Fibroblast of skin of right biceps (primary cell): ENCODE measurements at places on chromosomes 4 and X.

GRCh38 chr4:176475067-176475466, 155.3 kb downstream of the SPCS3 start:
- DNase-seq, result no peak

- DNase-seq, result no peak
Measured at GRCh38 chr4:84583876-84584380, 1.0 kb downstream of the CDS1 start.

DNA sequence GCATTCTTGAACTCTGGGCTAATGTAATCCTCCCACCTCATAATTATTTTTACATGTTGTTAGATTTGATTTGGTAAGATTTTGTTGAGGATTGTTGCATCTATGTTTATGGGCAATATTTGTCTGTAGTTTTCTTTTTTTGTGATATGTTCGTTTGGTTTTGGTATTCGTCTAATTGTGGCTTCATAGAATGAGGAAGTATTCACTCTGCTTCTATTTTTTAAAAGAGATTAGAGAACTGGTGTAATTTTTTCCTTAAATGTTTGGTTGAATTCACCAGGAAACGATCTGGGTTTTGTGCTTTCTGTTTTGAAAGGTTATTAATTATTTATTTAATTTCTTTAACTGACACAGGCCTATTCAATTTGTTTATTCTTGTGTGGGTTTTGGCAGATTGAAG, 161.2 kb upstream of the NUDT6 start:
- no peak for DNase-seq

GRCh38 chrX:7115557-7115956, 32.0 kb upstream of the STS start:
- DNase-seq, result no peak

- DNase-seq, result no peak
Measured at GRCh38 chrX:106468433-106468832, 143.3 kb upstream of the RADX start.

- peak; percentile 59 for DNase-seq
Measured at GRCh38 chr4:7101692-7102515, 34.0 kb upstream of the GRPEL1 start.

GRCh38 chr4:54586320-54586955, 71.3 kb upstream of the KIT start:
- peak; percentile 63 for DNase-seq

DNA sequence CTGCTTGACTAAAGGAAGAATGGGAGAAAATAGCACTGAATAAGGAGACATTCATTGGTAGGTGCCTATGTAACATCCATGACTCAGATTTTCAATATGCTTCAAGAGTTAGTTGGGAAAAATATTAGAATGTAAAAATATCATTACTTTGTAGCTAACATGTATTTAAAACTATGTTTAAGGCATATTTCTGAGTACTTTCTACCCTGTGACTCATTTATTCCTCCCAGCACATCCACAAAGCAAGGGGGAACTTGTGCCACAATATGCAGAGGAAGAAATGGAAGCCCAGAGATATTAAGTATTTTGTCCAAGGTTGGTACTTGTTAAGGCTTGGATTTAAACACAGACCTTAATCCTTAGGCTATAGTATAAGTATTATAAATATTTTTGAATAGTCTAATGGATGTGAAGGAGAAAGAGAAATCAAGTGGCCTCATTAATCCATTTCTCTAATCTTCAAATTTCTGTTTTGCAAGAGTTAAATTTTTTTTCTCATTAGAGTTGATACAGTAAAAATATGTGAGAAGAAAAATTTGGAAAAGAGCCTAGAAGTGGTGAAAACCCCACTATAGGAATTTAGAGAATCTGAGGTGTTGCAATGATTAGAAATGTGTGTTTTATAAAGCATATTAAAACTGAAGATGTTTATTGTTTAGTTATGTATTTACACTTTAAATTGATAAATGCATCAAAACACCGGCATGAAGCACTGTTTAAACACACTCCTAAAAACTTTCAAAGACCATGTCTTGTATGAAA, 149.3 kb upstream of the GYPA start:
- peak; percentile 63 for DNase-seq

GRCh38 chr4:2413821-2414610, 4.4 kb downstream of the ZFYVE28 start:
- DNase-seq, result peak; percentile 29

GRCh38 chrX:135591871-135592270, 71.4 kb downstream of the INTS6L start:
- DNase-seq, result no peak

DNA sequence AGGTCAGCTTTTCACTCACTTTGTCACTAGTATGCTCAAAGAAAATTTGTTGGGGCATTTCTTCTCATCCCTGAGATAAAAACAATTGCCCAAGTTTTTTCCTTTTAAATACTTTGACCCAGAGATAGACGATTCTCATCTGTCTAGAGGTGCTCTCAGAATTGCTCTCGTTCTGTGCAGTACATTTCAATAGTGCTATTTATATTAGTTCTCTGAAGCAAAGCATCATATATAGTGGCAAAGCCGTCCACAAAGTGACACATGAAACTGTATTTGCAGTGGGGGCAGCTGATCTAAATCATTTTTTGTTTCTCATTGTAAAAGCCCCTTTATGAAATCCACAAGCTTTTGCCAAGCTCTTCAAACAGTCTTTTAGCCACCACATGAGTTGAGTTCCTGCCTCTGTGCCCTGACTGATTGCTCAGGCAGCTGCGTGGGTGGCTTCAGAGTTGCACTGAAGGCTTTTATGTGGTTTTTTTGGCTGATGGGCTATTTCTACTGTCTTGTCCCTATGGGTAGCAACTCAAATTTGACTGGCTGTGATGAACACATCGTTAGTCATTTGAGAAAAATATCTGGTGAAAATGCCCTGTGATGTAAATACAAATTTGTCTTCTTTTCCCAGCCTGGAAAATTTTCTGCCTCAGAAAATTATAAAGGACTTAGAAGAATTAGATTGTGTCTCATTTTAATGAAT, 119.1 kb upstream of the OTUD4 start:
- DNase-seq, result peak; percentile 96

GRCh38 chr4:169017971-169018370, 7.9 kb upstream of the CBR4 start:
- DNase-seq, result no peak

DNA sequence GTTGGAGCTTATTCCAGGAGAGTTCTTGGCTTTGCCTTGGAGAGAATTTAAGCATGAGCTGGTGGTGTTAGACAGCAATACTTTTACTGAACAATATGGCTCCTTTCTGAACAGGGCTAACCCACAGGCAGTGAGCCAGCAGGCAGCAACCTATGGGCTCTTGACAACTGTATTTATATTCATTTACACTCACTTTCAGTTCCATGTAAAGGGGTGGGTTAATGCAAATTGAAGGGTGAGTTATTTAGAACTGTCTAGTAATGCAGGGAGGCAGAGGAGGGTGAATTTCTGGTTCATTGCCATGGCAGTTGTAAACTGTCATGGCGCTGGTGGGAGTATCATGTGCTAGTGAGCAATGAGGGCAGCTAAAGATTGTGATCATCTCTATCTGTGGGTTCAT, 15.7 kb downstream of the FOXR2 start:
- no peak for DNase-seq

- DNase-seq, result peak; percentile 71
Measured at GRCh38 chrX:20517565-20517964, 250.9 kb upstream of the RPS6KA3 start.

- no peak for DNase-seq
Measured at GRCh38 chr4:41329361-41329760, 72.6 kb downstream of the UCHL1 start.

GRCh38 chrX:10041383-10041782, 74.2 kb downstream of the CLDN34 start:
- peak; percentile 26 for DNase-seq

- no peak for DNase-seq
Measured at GRCh38 chrX:112081781-112082652, 559 bp downstream of the TRPC5 start.

DNA sequence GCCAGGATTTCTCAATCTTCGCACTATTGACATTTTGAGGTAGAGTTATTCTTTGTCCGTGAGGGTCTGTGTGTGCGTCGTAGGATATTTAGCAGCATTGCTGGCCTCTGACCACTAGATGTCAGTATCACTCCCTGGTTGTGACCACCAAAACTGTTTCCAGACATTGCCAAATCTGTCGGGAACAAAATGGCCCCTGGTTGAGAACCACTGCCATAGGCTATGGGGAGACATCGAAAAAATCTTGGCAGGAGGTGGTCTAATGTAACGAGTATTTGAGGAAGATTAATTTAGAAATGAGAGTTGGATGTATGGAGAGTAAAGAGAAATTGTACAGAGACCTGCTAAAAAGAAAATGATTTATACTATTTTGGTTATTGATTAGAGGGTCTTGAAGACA, 108.4 kb downstream of the DOCK11 start:
- DNase-seq, result peak; percentile 55

DNA sequence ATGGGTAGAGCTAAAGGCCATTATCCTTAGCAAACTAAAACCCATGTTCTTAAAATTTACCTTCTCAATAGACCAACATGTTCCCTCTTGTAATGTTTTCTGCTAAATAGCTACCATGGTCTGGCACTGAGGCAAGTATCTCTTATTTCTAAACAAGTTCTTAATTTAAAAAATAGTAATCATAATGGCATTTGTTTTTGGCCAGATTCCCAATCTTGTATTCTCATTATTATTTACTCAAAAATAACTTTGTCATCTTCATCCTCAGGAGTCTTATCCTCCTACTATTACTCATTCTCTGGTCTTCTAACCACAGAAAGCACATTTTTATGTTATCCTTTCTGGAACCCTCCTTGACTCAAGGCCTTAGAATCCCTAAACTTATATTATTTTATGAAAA, 931.2 kb downstream of the CCSER1 start:
- DNase-seq, result peak; percentile 48

DNA sequence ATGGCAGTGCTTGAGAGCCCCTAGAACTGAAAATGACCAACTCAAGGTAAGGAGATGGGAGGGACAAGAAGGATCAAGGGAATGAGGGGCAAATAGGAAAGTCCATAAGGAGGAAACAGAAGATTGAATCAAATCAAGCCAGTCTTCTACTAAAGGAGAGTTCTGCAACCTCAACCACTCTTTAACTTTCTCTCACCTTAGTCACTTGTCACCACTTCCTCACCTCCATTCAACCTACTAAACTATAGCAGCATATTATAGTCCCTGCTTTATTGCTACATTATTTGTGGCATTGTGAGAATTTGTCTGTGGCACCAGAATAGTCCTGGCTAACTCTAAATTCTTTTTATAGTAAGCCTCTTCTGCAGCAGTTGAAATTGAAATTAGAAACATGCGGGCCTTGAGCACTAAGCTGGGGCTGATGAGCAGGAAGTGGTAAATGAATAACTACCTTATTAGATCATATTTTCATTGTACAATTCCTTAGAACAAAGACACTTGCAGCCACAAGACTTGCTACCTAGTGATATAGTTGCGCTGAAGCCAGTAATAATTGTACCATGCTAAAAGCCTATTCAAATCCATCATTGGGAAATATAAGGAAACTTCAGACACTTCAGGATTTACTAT, 336.9 kb downstream of the ZNF674 start:
- DNase-seq, result peak; percentile 75

DNA sequence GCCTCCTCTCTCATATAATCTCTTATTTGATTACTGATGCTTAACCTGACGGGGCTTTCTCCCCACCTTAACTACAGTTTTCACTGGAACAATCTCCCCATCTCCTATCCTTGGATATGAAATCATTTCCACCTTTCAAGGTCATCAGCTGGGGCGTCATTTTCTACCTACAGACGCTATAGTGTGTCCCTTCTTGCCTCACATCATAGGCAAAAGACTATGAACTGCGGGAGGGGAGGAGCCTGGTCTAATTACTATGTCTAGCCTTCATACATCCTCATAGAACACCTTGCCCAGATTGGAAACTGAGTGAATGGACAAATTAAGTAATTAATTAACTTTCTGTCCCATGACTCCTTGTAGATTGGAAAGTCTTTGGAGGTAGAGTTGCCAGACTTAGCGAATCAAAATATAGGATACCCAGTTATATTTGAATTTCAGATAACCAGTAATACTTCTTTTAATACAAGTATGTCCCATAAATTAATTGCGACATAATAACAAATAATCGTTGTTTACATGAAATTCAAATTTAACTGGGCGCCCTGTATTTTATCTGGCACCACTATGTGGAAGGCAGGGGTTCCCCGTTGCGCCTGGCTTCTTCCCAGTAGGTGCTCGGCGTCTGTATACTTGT, 752 bp upstream of the ATP6AP2 start:
- DNase-seq, result no peak

- no peak for DNase-seq
Measured at GRCh38 chrX:39856472-39857121, 241.2 kb downstream of the BCOR start.

- peak; percentile 37 for DNase-seq
Measured at GRCh38 chr4:84957514-84958420, 8.7 kb downstream of the WDFY3 start.

DNA sequence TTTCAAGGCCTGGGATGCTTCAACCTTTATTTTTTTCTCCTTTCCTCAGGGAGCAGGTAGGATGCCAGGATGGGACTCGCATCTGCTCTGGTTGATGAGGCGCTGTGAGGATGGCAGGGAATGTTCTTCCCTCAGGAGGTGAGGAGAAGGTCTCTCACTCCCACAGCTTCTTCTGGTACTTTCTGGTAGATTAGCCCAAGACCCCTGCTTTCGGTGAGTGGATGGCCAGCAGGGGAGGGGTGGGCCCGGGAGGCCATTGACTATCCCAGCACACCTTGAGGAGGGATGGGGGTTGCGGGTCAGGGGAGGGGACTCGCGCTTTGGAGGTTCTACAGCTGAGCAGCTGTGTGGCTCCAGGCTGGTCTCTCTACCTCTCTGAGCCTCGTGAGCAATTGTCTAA, 14.8 kb downstream of the CYTL1 start:
- no peak for DNase-seq

DNA sequence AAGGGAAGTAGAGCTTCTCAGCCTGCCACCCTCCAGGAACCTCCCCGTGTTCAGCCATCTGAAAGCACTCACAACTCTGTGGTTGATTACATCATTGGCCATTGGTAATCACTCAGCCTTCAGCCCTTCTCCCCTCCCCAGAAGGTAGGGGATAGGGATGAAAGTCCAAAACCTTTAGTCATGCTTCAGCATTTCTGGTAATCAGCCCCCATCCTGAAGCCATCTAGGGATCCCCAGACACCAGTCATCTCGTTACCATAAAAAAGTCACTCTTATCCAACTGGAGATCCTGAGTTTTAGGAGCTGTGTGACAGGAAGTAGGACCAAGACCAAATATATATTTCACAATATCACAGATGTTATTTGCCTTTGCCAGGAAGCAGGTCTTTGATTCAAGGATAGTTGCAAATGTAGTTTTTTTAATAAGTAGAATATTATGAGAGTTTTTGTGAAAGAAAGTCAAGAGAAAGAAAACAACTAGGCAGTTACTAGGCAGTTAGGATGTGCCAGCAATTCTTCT, 364.6 kb upstream of the NOCT start:
- peak; percentile 98 for DNase-seq

GRCh38 chr4:104815665-104816064, 321.0 kb upstream of the CXXC4 start:
- DNase-seq, result no peak

- DNase-seq, result peak; percentile 9
Measured at GRCh38 chr4:23269566-23269965, 576.8 kb downstream of the GBA3 start.
